ENCODE measurements at places on chromosomes 3 and 15.

GRCh38 chr3:194497799-194498575 is 11.2 kb upstream of the ATP13A3 start:
- H3K27ac ChIP-seq: no peak overlapping the region
- H3K27me3 ChIP-seq: no peaks in the 10 kb centered on the region
- H3K4me3 ChIP-seq: no peak overlapping the region
- peaks cover 42% of the 10 kb centered on the region for H3K4me1 ChIP-seq

DNA sequence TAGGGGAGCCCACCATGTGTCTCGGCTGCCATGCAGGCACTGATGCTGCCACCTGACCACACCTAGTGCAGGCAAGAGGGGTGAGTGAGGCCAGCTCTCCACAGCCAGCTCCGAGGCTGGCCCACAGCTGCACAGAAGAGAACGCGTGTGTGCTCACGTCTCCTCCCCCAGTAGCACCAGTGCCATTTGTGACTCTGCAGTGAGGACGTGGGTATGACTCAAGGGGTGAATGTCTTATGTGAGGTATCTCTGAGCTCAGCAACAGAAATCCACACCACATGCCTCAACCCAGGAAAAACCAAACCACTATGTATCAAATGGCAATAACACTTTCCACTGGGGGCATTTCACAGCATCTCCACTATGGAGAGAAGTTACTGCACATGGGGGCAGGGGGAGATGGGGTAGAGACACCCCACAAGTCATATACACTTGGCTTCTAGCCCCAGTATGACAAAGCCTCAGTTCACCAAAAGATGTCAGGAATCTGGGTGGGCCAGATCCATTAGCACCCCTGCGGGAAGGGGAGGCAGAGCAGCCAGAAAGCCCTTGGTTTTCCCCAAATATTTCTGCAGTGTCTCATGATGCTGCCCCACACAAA is 87.6 kb downstream of the LRIG1 start:
- H3K27me3 ChIP-seq: no peaks in the 10 kb centered on the region
- H3K36me3 ChIP-seq: no peaks in the 10 kb centered on the region
- H3K27ac ChIP-seq: no peak overlapping the region
- DNase-seq: no peak
- H3K4me1 ChIP-seq: no peaks in the 10 kb centered on the region

DNA sequence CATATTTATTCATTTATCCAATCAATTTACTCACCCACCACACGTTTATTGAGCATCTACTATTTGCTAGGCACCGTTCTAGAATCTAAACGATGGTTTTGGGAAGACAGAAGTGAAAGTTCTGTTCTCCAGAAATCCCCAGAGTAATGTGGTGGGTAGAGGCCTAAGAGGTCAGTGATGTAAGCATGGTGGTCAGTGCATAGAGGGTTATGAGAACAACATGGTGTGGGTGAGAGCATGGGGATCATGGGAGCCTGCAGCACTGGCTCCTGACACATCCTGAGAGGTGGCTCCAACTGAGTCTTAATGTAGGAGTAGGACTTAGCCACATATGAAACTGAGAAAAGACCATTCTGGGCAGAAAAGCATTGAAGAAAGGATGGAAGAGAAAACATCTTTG is 85.3 kb upstream of the TNFAIP8L3 start:
- H3K36me3 ChIP-seq: no peaks in the 10 kb centered on the region
- peaks cover 57% of the 10 kb centered on the region for H3K27me3 ChIP-seq
- H3K4me1 ChIP-seq: no peaks in the 10 kb centered on the region
- no peak overlapping the region for H3K27ac ChIP-seq
- no peak overlapping the region for H3K4me3 ChIP-seq
- DNase-seq: no peak

GRCh38 chr3:197878427-197878826 is 71.6 kb upstream of the RPL35A start:
- no peaks in the 10 kb centered on the region for H3K36me3 ChIP-seq
- no peaks in the 10 kb centered on the region for H3K4me1 ChIP-seq
- DNase-seq: no peak
- no peak overlapping the region for H3K4me3 ChIP-seq
- H3K27ac ChIP-seq: no peak overlapping the region
- no peaks in the 10 kb centered on the region for H3K27me3 ChIP-seq

DNA sequence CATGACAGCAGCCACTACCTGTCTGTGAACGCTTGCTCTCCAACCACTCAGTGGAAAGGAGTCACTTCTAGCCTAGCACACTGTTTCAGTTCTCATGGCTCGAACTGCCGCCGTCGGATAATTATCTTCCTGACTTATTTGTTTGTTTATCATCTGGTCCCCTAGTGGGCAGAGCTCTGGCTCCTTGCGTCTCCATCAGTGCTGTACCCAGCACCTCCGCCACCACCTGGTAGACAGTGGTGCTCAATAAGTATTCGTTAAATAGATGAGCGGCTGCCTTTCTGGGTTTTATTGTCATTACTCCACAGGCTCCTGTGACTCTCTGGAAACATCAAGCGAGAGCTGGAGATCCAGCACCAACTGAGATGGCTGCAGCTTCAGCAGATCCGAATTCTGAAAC is 297.5 kb downstream of the NTRK3 start:
- DNase-seq: no peak
- H3K4me3 ChIP-seq: no peak overlapping the region
- H3K36me3 ChIP-seq: no peaks in the 10 kb centered on the region
- no peaks in the 10 kb centered on the region for H3K27me3 ChIP-seq
- H3K27ac ChIP-seq: no peak overlapping the region

- no peaks in the 10 kb centered on the region for H3K27me3 ChIP-seq
- H3K4me3 ChIP-seq: no peak overlapping the region
- no peak for DNase-seq
- H3K4me1 ChIP-seq: peaks cover 12% of the 10 kb centered on the region
- H3K27ac ChIP-seq: no peak overlapping the region
Measured at GRCh38 chr3:24088782-24089181, 143.7 kb downstream of the NR1D2 start.

- H3K4me3 ChIP-seq: no peak overlapping the region
- H3K27me3 ChIP-seq: no peaks in the 10 kb centered on the region
- H3K36me3 ChIP-seq: no peaks in the 10 kb centered on the region
Measured at GRCh38 chr3:94972066-94972465, 909.2 kb downstream of the NSUN3 start.

DNA sequence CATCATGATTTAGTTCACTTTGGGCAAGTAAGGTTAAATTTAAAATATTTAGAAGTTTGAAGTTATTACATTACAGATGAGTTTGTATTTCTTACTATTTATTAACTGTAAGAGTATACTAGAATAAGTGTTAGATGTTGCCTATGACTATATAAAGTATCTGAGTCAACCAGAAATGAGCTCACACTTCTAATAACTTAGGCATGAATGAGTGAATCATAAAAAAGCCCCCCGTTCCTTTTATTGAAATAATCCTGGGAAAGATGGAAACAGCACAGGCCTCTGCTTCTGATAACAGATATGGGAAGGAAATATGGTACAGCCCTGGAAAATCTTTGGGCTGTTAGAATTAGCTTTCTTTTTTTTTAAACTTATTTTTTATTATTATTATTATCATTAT is 66.6 kb upstream of the TGFBR2 start:
- H3K36me3 ChIP-seq: peaks cover 8% of the 10 kb centered on the region
- peaks cover 24% of the 10 kb centered on the region for H3K4me1 ChIP-seq
- no peak overlapping the region for H3K4me3 ChIP-seq

DNA sequence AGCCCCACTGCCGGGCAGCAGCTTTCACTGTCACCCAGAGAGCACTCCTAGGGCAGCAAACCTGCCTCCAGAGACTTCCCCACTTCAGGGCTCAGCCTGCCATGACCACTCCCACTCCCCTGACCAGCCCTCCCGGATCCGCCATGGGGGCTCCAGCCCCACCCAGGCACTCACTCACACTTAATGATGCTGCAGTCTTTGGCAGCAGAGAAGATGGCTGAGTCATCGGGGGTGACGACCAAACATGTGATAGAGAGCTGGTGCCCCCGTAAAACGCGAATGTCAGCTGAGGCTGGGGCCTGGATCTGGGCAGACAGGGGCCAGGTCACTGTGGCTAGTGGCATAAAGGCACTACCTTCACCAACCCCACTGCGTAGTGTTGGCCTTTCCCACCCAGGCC is 4.7 kb downstream of the RRP9 start:
- H3K27me3 ChIP-seq: no peaks in the 10 kb centered on the region
- H3K4me1 ChIP-seq: peaks cover 9% of the 10 kb centered on the region
- H3K36me3 ChIP-seq: peaks cover 48% of the 10 kb centered on the region
- no peak overlapping the region for H3K27ac ChIP-seq

- no peaks in the 10 kb centered on the region for H3K27me3 ChIP-seq
- no peak overlapping the region for H3K27ac ChIP-seq
- H3K36me3 ChIP-seq: peaks cover 30% of the 10 kb centered on the region
- no peaks in the 10 kb centered on the region for H3K4me1 ChIP-seq
- DNase-seq: no peak
Measured at GRCh38 chr3:37279236-37279635, 104.9 kb upstream of the LRRFIP2 start.

GRCh38 chr15:53072077-53072476 is 281.9 kb upstream of the ONECUT1 start:
- no peak overlapping the region for H3K4me3 ChIP-seq
- peaks cover 22% of the 10 kb centered on the region for H3K4me1 ChIP-seq
- DNase-seq: peak; percentile 96
- H3K27ac ChIP-seq: no peak overlapping the region
- H3K36me3 ChIP-seq: no peaks in the 10 kb centered on the region

DNA sequence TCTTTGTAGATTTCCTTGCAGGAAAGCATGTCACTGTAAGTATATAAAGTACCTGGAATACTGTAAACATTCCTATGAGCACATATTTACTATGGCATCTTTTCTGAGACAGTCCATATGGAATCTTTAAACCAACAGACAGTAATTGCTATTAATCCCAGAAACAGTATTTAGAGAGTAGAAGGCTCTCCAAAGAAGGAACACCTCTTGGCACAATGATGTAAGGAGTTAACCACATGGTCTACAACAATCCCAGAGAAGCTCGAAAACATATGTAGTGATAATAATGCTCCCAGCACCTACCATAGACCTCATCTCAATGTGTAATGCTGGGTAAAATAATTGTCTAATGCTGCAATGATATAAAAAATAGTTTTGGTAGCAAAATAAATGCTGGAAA is 95.8 kb upstream of the IL12A start:
- no peaks in the 10 kb centered on the region for H3K4me1 ChIP-seq
- no peaks in the 10 kb centered on the region for H3K36me3 ChIP-seq
- no peaks in the 10 kb centered on the region for H3K27me3 ChIP-seq
- DNase-seq: no peak
- H3K4me3 ChIP-seq: no peak overlapping the region

DNA sequence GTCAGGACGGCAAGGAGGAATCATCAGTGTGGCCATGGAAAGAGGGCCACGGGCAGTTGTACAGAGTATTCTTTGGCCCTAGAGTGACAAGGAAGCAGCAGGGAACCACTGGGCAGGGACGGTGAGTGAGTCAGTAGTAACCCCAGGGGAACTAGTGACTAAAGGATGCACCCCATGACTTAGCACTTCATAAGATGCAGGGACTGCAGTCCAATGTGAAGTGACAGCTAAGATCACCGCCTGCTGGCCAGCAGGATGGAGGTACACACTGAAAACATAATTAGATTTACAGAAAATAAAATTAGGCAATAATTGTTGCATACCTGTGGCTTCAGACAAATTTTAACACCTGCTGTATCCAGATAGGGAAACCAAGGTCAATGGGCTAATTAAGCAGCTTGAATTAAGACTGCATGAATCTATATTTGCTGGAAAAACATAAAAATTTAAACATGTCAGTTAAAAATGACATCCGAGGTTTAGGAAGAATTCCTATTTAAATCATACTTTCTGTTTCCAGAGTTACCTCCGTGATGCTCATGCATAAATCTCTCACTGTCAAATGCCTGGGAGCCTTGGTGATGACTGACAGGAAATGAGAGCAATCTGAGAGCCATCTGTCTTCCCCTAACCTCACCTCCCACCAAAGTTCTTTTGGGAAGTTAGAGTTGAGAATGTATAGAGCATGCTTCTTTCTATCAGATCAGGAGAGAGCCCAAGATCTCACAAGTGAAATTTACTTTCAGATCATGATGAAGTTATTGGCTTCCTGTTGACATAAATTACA is 56.5 kb downstream of the DCLK3 start:
- peaks cover 40% of the 10 kb centered on the region for H3K27me3 ChIP-seq
- H3K27ac ChIP-seq: no peak overlapping the region
- no peak overlapping the region for H3K4me3 ChIP-seq
- H3K4me1 ChIP-seq: no peaks in the 10 kb centered on the region
- peak; percentile 28 for DNase-seq
- H3K36me3 ChIP-seq: no peaks in the 10 kb centered on the region

DNA sequence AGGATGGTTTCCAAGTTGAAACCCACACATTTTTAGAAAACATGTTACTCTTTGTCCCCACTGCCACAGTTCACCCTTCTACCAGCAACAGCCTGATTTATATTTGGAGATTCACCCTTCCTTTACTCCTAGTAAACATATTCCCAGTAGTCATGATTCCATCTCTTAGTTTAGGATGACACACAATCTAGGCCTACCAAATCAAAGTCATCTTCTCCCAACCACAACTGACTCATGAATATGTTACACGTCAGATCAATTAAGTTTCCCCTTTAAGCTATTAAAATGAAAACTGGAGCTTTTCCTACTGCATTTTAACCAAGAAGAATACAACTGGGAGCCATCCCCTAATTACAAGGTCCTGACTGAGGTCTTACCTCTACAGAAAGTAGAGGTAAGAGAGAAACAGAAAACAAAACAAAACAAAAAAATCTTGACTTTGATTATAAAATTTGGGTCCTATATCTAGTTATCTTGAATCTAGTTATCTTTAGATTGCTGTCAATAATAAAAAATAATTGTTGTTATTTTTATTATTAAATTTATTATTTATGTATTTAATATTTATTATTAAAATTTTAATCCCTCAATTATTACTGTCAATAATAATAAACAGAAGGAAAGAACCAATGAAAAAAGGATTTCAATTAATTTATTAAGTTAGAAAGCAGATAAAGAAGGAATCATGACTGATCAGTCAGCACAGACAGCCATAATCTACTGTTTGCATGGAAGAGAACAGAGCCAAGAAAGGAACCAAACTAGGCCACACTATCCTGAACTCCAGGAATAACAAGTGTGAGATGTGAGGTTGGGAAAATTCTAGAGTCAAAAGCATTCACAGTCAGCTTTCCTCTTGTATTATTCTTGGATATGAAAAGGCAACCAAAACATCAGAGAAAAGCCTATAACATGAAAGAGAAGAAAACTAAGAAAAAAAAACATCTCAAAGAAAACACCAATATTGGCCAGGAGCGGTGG is 12.5 kb downstream of the DPH6 start:
- DNase-seq: no peak
- no peaks in the 10 kb centered on the region for H3K4me1 ChIP-seq
- H3K27me3 ChIP-seq: no peaks in the 10 kb centered on the region
- H3K4me3 ChIP-seq: no peak overlapping the region

GRCh38 chr3:16846373-16847080 is 38.2 kb upstream of the PLCL2 start:
- H3K27ac ChIP-seq: no peak overlapping the region
- H3K36me3 ChIP-seq: no peaks in the 10 kb centered on the region
- no peak overlapping the region for H3K4me3 ChIP-seq
- H3K27me3 ChIP-seq: no peaks in the 10 kb centered on the region
- no peak for DNase-seq
